Naive thymus-derived CD4-positive, alpha-beta T cell (primary cell): ENCODE measurements at places on chromosomes 1 and 21. TPM values are rescaled to one million over a fixed set of nuclear protein-coding genes. Genes with fewer than 3 reads are reported as not detected.

HMGN2 gene
- total RNA-seq: 369 TPM

LY9 gene
- 140 TPM for total RNA-seq

SIKE1 gene
- total RNA-seq: 67.1 TPM

FAM151A gene
- not detected for total RNA-seq

C21orf91 gene
- 59.8 TPM for total RNA-seq

DNA sequence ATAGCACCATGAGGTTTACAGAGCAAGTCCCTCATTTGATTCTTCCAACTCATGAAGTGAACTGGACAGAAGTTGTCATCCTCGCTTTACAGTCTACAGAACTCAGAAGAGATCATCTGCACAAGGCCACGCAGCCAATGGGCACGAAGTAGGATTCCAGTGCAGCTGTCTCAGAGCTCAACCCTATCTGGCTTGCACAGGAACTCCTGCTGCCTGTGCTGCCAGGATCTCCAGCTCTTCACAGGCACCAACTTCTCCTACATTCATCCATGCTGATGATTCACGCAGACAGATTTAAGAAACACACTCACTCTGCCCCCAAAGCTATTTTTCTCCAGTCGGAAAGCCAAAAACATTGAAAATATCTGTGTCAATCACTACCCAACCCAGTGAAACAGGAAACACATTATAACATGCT lies 157.0 kb downstream of the RERE start:
- no peak for DNase-seq

DNA sequence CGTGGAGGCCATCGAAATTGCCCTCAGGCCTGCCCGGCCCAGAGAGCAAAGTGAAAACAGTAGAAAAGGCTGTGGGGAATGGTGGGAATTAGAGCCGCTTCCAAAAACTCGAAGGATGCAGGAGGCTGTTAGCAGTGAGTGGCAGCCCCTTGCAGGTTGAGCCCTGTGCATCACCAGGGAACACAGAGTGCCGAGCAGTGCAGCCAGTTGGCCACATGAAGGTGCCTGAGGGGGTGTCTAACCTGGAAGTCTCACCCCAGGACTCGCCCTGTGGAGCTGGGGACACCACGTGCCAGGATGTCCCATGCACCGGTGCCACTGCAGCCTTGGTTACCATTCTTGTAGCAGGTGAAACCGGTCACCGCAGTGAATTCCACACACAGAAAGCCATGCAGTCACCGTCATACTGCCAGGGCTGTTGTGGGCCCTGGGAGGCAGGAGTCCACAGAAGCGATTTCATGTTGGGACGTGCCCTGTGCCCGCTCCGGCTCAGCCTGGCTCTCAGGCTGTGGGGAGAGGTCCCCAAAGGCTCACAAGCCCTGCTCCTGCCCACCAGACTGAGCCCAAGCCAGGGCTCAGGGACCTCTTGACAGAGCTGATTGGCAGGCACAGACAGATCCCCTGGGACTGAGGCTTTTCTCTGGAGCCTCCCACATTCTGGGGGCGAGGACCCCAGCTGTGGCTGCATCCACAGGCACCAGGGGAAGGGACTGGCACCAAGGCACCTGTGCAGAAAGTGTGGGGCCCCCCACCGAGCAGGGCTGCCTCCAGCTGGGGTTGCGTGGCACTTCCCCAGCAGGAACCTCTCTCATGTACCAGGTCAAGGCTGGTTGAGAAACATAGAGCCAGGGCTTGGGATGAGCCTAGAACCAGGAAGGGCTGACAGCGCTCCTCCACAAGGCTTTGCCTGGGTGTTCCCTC lies 16.7 kb upstream of the ACTRT2 start:
- DNase-seq: no peak

DNA sequence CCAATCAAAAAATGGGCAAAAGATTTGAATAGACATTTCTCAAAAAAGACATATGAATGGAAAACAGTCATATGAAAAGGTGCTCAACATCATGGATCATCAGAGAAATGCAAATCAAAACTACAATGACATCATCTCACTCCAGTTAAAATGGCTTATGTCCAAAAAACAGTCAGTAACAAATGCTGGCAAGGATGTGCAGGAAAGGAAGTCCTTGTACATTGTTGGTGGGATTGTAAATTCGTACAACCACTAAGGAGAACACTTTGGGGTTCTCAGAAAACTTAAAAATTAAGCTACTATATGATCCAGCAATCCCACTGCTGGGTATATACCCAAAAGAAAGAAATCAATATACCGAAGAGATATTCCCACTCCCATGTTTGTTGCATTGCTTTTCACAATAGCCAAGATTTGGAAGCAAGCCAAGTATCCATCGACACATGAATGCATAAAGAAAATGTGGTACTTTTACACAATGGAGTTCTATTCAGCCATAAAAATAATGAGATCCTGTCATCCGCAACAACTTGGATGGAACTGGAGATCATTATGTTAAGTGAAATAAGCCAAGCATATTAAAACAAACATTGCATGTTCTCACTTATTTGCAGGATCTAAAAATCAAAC lies 17.9 kb downstream of the GBP5 start:
- no peak for DNase-seq

- no peak for DNase-seq
Measured at GRCh38 chr1:207186503-207186902, 82.5 kb downstream of the C4BPA start.

GRCh38 chr1:65681096-65681495 lies 111.6 kb upstream of the PDE4B start:
- DNase-seq: no peak

DNA sequence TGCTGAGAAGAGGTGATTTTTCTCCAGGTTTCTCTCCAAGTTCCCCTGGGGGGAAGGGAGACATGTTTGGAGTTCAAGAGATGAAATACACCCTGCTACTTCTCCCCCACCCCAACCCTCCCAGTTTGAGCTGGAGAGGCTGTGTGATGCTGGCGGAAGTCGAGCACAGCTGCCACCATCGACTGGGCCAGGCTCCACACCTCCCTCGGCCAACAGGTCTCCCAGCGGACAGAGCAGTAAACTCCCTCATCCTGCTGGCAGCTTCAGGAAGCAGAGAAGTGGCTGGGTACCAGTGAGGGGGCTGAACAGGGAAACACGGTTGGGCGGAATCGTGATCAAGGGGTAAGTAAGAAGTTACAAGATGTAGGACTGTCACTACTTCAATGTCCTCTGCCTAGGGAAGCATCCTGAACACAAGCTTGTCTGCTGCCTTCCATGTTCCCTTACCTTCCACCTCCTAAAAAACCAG lies 6.6 kb upstream of the NHLH1 start:
- DNase-seq: peak; percentile 3

GRCh38 chr1:102693345-102693744 lies 415.0 kb downstream of the COL11A1 start:
- no peak for DNase-seq

DNA sequence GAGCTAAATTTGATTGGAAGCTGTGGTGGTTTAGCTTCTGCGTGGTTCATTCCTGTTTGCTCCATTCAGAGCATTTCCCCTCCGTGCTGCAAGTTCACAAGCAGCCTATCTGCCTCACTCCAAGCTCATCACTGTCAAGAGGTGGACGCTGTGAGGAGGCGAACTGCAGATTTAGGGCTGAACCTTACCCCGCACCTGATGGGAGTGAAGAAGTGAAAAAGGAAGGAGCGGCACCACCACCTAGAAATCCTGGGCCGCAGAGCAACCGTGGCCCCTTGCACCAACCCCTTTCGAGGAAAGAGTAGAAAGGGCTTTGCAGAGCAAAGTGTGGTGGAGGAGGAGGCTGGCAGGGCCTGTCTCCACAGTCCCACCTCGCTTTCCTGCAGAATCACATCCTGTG lies 117.4 kb downstream of the IER5 start:
- DNase-seq: no peak

GRCh38 chr1:197807739-197808453 lies 32.6 kb upstream of the DENND1B start:
- DNase-seq: no peak

- no peak for DNase-seq
Measured at GRCh38 chr1:172499636-172500141, 33.3 kb upstream of the SUCO start.

GRCh38 chr1:180155182-180155682 lies 563 bp downstream of the QSOX1 start:
- no peak for DNase-seq

- DNase-seq: no peak
Measured at GRCh38 chr1:172820475-172821158, 161.7 kb downstream of the FASLG start.

- DNase-seq: no peak
Measured at GRCh38 chr21:25562660-25563059, 44.6 kb downstream of the MRPL39 start.

GRCh38 chr1:173107696-173108095 lies 57.0 kb upstream of the TNFSF18 start:
- DNase-seq: no peak

- DNase-seq: no peak
Measured at GRCh38 chr1:6998267-6998666, 213.0 kb downstream of the CAMTA1 start.

DNA sequence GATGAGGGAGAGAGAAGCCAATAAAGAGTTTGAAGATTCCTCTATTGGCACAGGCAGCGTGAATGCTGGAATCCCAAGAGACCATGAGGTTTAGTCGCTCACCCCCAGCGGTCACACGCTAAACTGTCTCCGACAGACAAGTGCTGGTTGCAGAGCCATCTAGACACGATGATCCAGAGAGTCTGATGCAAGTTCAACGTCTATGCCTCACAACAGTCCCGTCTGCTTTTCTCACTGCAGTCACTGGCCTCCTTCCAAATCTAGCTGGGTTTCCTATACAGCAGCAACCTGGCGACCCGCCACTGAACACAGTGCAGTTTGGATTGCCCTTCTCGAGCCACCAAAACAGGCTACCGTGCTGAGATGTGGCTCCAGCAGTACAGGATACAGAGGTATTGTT lies 98.6 kb upstream of the KRTAP19-8 start:
- DNase-seq: no peak

GRCh38 chr1:238701024-238701423 lies 685.3 kb upstream of the CHRM3 start:
- DNase-seq: no peak

GRCh38 chr1:229437443-229437842 lies 3.5 kb upstream of the ACTA1 start:
- no peak for DNase-seq

GRCh38 chr21:37799211-37800056 lies 116.8 kb downstream of the KCNJ6 start:
- no peak for DNase-seq

GRCh38 chr1:87202922-87203655 lies 125.6 kb upstream of the LMO4 start:
- DNase-seq: no peak
